ENCODE measurements at places on chromosomes 6 and 20.

DNA sequence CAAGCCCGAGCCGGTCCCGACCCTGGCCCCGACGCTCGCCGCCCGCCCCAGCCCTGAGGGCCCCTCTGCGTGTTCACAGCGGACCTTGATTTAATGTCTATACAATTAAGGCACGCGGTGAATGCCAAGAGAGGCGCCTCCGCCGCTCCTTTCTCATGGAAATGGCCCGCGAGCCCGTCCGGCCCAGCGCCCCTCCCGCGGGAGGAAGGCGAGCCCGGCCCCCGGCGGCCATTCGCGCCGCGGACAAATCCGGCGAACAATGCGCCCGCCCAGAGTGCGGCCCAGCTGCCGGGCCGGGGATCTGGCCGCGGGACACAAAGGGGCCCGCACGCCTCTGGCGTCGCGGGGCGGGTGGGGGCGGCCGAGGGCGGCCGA, 37.5 kb downstream of the YTHDF1 start:
- DNase-seq = no peak

- DNase-seq = no peak
Observed at GRCh38 chr6:34236131-34236442, 586 bp upstream of the HMGA1 start.

DNA sequence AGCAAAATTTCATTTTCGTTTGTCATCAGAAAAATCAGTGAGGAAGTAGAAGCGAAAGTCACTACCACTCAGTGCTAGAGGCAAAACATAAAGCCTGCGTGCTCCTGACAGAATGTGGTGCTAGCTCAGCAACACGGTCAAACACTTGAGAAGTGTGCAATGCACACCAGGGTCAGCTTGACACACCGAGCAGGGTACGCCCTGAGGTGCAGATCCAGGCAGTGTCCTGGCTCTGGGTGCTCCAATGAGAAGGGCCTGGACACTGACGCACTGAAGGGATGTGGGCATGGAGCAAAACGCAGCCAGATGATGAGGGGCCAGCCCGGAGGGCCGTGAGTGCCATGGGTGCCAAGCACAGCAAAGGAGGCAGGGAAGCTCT, 5.9 kb downstream of the RNASET2 start:
- no peak for DNase-seq

GRCh38 chr6:169604076-169604475, 97.8 kb downstream of the WDR27 start:
- DNase-seq = no peak

DNA sequence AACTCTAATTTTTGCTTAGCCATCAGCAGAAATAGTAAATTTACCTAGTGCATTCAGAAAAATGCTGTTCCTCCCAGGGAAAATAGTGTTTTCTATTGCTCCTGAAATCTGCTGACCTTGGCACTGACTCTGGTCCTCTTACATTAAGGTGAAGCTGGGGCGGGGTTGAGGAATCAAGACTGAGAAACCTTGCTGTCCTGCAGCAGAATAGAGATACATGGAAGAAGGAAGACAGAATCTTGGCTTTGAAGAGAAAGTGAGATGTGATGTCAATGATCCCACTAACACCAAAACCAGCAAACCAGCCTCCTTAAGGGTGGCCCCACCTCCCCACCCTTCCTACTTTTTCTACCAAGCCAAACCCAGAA, 840 bp upstream of the LY86 start:
- DNase-seq = no peak

GRCh38 chr6:140540743-140541142, 1166.3 kb upstream of the CITED2 start:
- DNase-seq = no peak

DNA sequence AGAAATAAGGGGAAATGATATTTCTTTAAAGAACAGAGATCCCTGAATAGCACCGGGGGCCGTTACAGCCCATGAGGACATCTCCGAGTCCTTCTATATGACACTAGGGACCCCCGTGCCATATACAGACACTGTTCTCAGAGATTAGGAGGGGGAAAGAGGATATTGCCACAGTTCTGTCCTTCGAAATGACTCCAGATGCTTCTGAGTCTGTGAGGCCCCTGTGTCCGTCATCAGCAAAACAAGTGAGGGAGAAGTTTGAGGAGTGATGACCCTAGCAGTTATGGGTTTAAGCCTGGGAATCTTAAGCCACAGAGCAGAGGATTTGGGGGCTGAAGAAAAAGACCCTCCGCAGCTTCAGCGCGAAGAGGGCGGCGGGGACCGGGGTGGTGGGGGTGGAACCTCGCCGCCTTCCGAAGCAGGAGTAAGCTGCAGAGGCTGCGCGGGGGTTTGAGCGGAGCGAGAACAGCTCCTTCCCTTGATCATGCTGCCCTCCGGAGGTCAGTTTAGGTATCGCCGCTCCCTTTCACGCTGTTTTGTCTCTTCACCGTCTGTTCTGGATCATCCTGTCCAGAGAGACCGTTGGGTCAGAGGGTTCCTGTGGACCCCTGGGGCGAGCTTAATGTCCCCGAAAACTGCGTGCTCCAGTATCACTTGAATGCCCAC, 23.6 kb downstream of the VPS52 start:
- peak; percentile 58 for DNase-seq

GRCh38 chr6:105313211-105313610, 89.7 kb downstream of the PREP start:
- DNase-seq = no peak

DNA sequence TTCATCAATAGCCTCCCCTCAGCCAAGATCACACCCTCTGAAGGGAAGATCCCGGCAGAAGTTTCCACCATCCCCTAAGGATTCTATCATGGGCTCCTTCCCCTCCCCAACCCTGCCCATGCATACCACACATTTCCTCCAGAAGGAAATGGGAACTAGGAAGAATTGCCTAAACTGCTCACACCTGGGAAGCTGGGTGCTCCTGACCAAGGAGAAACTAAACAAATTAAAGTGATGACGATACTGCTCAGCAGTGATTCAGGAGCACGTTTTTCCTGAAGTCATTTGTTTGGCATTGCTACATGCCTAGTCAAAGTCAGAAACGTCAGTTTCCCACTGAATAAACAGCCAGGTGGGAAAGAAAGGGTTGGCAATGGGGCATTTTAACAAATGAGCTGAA, 136.1 kb upstream of the CDYL start:
- DNase-seq = no peak

DNA sequence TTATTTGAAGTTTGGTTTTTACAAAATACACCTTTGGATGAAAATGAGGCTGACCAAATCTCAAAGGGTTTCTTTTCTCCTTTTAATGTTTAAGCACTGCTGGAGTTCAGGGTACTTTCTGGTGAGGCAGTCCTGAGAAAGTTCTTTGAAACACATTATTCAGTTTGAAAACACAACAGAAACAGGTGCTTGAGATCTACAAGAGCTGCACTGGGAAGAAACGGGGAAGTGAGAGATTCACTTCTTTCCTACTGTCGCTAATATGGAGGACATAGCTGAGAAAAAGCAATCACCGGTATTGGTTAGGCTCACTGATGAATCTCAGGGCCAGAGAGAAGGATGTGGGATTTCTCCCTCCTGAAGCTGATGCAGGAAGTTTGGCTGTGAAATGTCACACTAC, 22.9 kb upstream of the TMEM170B start:
- no peak for DNase-seq

DNA sequence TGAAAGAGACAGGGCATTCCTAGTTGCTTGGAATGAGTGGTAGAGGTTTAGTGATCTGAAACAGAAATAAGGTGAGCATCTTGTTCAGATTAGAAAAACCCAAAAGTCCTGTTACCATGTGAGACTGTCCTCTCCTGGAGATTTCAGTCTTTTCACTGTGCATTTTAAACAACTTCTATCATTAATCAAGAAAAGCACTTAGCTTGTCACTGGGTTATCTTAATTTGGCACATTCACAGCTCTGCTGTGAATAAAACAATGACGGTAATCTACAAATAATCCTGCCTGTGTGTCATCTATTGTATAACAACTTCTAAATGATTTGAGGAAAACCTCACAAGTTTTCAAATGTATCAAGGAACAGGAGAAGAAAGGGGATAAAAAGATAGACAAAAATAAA, 9.5 kb upstream of the SMIM8 start:
- no peak for DNase-seq

GRCh38 chr20:59804347-59804746, 129.1 kb downstream of the SYCP2 start:
- DNase-seq = no peak

GRCh38 chr6:39452306-39453145, 130.0 kb upstream of the KCNK16 start:
- DNase-seq = no peak

GRCh38 chr6:90719321-90720195, 132.7 kb upstream of the MAP3K7 start:
- DNase-seq = no peak

GRCh38 chr20:36461600-36462439, 79.5 kb upstream of the MYL9 start:
- no peak for DNase-seq

DNA sequence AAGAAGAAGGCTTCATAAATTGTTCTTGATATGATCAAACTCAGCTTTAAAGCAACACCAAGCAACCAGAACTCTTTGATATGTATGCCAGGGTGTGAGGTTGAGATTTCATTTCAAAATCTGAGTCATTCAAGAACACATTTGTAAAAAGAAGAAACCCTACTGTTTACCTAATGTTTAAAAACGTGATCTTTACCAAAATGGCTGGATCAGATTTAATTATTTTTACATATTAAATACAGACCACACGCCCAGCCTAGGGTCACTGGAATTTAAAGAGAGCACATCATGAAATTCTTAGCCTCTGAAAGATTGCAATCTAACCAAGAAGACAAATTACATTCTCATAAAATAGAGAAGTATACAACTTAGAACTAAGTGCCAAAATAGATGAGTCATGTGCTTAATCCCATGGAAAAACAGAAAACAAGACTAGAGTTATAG, 206.8 kb upstream of the SMLR1 start:
- no peak for DNase-seq

DNA sequence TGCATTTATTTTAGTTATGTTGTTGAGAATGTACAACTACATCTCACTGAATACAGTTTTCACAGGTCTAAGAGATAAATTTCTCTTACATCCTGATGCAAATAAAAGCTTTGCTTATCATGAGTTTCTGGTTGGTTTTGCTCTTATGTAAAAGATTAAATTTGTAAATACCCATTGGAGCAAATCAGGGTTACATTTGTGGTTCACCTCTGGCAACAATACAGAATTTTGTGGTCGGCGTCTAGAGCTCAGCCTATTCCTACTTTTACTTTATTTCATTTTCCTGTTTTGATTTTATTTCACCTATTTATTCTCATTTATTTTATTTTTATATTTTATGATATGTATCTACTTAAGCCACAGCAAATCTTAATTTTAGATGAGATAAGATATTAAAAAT, 271.9 kb upstream of the MARCKS start:
- DNase-seq = no peak

DNA sequence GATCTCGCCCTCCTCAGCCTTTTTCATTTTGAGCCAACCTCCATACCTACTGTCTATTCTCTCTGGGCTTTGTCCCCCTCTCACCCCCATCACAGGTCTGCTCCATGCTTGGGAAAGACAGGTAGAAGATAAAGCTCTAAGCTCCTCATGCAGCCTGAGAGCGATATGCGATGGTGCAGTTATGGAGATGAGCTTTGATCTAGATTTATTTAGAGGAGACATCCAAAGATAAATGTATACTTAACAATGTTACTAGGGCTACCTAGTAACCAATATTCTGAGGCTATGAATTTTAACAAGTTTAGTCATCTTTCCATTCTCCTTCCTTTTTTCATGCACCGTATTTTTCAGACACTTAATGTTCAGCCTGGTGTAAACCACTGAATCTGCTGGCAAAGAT, 95.3 kb downstream of the TRDN start:
- no peak for DNase-seq

- no peak for DNase-seq
Observed at GRCh38 chr6:53056273-53056672, 8.9 kb upstream of the FBXO9 start.

GRCh38 chr6:48110436-48111142, 408 bp downstream of the PTCHD4 start:
- no peak for DNase-seq

DNA sequence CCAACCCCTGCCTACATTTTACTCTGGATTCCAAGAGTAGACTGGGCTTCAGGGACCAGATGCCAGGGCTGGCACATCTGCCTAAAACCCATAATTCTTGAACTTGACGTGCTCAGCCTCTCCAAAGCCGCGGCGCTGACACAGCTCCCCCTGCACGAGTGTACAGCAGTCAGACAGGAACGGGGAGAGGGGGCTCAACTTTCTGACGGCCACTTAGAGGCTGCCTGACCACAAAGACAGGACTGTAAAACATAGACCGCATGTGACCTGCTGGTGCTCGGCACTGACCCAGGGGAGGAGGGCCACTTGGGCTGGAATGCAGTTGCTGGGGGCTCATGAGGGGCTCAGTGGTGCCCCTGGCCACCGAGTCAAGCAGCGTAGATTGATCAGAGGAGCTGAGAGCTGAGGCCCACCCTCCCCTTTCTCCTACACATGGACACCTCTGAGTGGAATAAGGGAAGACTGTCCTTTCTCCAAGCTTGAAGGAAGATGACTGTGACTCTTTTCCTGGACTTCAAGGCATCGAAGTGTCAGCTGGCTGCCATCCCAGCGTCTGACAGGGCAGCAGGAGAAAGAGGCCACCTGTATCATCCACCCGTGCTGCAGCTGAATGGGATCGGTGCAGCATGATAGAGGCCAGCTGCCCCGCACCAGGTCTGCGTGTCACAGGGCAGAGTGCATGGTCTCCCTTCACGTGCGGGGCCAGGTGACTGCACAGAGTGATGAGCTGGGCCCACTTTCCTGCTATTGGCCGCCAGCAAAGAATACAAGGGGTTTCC, 171.3 kb upstream of the AGPAT4 start:
- no peak for DNase-seq

DNA sequence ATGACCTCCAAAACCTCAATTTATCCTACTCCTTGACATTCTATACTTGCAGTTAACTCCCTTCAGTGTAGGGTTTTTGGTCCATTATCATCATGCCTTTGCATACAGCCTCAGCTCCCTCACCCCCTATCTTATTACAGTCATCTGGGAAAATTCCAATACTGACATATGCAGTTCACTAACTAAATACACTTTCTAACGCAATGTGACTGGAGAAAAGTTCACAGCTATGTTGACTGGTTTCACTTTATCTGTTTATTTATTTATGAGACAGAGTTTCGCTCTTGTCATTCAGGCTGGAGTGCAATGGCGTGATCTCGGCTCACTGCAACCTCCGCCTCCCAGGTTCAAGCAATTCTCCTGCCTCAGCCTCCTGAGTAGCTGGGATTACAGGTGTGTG, 64.9 kb downstream of the CRYBG1 start:
- DNase-seq = no peak

- no peak for DNase-seq
Observed at GRCh38 chr6:15770347-15771143, 107.7 kb upstream of the DTNBP1 start.

- DNase-seq = no peak
Observed at GRCh38 chr6:10960171-10960570, 73.3 kb downstream of the SYCP2L start.

DNA sequence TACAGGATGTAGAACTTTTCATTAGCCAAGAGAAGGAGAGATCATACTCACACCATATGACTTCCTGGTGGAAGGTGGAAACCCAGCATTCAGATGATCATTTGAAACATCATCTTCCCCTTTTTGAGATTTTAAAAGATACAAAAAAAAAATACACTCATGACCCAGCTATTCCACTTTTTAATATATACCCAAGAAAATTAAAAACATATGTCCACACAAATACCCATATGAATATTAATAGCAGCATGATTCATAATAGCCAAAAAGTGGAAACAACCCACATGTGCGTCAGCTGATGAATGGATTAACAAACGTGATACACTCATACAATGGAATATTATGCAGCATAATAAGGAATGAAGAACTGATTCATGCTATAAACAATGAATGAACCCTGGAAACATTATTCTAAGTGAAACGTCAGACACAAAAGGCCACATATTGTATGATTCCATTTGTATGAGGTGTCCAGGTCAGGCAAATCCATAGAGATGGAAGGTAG, 130.0 kb upstream of the SGK1 start:
- DNase-seq = no peak

Measured in GM18507 (cell line).